ENCODE measurements at places on chromosomes 5 and 9. TPM values are rescaled to one million over a fixed set of nuclear protein-coding genes. Genes with fewer than 3 reads are reported as not detected.

FAM200C gene
- 17.9 TPM for total RNA-seq

PCDHGA11 gene
- total RNA-seq = 0.19 TPM

CDKN2B-AS1 gene
- total RNA-seq = not detected

LHX3 gene
- total RNA-seq = not detected

SPATA24 gene
- 18.7 TPM for total RNA-seq

NPR3 gene
- 0.07 TPM for total RNA-seq

PHF2 gene
- total RNA-seq = 22.2 TPM

NFIL3 gene
- 7.3 TPM for total RNA-seq

GLRX gene
- 63.6 TPM for total RNA-seq

KCTD16 gene
- 0.89 TPM for total RNA-seq

PCDH12 gene
- total RNA-seq = 0.07 TPM

PLAC8L1 gene
- not detected for total RNA-seq

- no peak for DNase-seq
Observed at GRCh38 chr5:33733225-33733624, 158.6 kb downstream of the ADAMTS12 start.

GRCh38 chr5:41794471-41794870 lies 75.8 kb downstream of the OXCT1 start:
- DNase-seq = peak; percentile 76

DNA sequence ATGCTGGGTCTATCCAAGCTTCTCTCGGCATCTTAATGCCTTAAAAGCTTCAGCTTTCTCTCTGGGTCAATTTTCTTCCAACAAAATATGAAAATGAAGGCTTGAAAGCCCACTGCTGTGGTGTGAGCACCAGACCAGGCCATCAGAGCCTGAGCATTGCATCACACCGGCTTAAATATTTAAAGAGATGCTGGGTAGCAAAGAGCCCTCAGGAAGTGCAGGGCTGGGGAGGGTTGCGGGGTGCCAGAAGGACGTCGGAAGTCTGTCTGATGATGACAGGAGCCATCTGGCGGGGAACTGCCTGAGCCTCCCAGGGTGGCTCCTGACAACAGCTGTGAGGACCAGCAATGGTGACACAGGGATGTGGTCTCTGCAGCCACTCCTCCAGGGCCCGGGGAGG lies 185.5 kb downstream of the OLFM1 start:
- no peak for DNase-seq

GRCh38 chr5:135707302-135707701 lies 127.2 kb upstream of the SLC25A48 start:
- no peak for DNase-seq

- DNase-seq = no peak
Observed at GRCh38 chr5:119439140-119439631, 13.1 kb upstream of the HSD17B4 start.

DNA sequence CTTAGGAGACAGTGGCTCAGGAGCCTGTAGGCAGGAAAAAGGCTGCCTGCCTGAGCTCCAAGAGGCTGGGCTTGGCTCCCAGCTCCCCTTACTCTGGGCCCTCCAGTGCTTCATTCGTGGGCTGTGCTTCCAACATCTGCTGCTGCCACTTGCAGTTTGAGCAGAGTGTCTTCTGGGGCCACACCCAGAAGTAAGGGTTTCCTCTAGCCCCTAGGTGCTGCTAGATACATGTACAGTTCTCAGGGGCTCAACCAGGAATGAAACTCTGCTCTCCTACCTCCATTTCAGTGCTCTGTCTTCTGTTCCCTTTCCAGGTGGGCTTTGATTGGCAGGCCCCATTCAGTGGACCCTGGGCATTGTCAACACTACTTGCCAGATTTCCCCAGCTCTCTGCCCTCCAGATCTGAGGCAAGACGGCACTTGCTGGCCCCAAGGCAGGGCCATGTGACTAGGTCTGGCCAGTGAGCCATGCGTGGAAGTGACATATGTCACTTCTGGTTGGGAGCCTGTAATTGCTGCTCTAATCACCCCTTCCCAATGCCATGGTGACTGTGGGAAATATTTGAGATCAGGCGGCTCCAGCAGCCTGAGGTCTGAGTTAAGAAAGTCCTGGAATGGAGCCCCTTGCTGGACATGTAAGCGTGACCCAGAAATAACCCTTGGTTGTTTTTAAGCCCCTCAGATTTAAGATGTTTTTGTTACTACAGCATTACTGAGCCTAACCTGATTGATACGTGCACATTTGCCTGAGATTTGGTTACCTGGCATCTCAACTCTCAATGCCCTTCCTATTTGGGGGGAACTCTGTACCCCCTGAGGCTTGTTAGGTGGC lies 9.4 kb upstream of the BOD1 start:
- no peak for DNase-seq

DNA sequence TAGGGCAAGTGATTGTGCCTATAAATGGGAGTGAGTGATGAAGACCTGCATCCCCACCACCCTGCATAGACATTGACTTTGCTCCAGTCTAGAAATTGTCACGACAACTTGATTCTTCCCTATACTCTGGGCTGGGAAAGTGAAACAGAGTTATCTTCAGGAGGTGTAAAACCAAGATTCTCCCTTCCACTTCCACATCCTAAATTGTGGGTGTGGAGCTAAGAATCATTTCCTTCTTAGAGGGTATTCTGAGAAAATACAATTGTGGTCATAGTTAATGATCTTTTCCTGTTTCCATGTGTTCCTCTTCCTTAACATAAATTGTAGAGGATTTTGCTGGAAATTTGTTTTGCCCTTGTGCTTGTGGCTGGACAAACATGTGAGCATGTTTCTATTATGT lies 96.8 kb upstream of the PJA2 start:
- no peak for DNase-seq

DNA sequence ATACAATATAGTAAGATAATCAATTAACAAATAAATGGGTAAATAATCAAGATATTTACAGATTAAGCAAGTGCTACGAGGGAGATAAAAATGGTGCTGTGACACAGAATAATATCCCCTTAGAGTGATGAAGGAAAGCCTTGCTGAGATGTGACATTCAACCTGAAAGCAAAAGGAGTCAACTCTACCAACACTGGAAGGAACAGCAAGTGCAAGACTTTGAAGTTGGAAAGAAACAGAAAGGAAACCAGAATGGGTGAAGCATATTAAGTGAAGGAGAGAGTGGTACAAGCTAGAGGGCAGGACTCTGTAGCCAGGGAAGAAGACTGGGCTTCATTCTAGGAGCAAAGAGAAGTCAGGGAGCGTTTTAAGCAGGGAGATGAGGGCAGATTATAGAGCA lies 12.2 kb upstream of the MEGF9 start:
- DNase-seq = no peak

GRCh38 chr5:10201223-10201868 lies 48.3 kb downstream of the ATPSCKMT start:
- no peak for DNase-seq

- DNase-seq = no peak
Observed at GRCh38 chr9:137084526-137084925, 2.3 kb upstream of the MAN1B1 start.

GRCh38 chr9:37988041-37988440 lies 81.0 kb downstream of the SHB start:
- DNase-seq = no peak

GRCh38 chr5:457195-457961 lies 14.4 kb downstream of the EXOC3 start:
- DNase-seq = no peak

DNA sequence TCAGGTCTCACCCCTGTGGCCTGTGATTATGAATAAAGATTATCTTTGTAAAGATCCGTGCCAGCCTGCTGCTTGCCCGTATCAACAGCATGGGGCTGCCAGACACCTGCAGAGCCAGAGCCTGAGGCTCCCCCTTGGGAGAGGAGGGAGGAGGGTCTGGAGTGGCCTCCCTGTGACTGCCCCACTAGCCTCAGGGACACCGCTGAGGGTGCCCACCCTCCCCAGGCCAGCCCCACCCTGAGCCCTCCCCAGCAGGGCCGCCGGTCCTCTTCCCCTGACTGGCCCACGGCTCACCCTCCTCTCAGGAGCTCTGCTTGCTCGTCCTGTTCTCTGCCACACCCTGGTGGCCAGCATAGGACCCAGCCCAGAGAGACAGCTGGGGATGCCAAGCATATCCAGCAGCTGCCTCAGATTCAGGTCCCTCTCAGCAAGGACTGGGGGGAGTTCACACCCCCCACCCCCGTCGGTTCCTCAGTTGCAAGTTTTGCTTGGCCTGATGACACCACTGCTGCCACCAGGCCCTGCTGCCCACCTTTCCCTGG lies 1.9 kb downstream of the SSNA1 start:
- DNase-seq = no peak

DNA sequence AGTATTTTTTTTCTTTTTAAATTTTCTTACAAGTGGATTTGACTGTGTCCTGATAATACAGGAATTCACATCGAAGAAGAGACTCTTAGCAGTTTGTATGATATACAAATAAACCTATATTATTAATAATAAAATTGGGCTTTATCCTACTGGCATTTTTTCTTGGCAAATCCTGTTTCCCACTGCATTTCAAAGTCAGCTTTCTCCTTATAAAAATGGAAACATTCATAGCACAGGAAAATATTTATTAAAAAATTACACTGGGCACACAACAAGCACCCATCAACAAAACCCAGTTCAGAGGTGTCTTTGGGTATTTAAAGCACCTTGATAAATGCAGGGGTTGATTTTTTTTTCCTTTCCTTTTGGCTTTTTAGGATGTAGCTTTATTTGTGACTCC lies 200.9 kb downstream of the MEF2C start:
- DNase-seq = no peak

DNA sequence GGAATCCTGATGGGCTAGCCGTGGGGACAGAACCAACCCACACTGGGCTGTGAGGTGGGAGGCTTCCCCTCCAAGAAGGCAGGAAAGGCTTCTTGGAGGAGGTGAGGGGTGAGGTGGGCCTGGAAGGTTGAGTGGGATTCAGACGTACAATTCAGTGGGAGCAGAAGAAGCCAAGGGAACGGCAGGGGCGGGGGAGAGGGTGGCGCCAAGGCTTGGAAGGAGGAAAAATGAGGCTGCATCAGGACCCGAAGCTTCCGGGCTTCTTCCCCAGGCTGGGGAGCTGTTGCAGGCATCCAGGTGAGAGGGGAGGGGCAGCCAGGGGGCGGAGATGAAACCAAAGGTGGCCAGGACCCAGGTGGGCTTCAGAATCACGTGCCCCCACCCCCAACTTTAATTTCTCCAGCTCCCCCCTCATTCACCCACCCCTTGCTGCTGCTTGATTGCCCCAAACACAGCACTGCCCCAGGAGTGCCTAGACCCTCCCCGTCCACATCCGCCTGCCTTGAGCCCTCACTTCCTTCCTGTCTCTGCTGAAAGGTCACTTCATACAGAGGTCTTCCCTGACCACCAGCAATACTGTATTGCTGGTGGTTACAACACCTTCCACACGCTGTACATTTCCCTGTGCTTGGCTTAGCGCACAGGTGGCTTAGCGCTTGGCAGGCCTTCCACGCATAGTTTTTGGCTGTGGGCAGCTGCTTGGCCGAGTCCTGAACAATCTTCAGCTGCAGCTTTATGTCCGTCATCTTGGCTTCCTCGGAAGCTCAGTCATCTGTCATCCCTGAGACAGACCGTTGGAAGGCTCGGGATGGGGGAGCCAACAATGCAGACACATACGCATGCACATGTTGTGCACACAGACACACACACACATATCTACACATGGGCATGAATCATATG lies 193.5 kb downstream of the RGS3 start:
- DNase-seq = no peak

DNA sequence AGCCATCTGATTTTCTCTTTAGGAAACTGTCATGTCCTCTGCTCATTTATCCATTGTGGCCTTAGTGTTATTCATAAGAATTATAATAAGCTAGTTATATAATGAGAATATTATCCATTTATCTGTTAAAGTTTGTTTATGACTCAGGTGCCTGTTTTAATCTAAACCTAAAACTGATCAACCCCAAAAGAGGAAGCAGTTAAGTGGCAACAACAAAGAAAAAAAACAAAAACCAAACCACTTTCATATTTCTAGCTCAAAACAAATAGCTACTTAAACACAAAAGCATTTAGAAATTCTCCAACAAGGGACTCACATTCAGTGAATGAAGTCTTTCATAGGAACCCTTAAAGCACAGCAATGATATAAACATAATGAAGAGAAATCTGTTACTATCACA lies 116.4 kb downstream of the APBA1 start:
- DNase-seq = no peak

DNA sequence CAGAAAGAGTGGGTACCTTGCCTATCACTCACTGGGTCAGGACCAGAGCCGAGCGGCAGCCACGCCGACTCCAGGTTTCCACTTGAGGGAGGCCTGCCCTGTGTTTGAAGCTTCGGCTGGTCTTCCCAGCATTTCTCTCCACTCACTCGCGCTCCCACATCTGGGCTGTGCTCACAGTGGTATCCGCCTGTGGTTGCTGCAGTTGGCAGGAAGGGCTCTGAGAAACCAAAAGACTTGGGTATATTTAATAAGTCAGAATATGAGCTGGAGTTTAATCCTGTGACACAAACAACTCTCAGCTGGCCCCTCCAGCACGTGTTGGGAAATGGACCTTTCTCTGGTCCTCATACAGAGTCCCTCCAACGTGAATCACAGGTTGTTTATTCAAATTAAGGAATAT lies 70.9 kb downstream of the SPRY4 start:
- no peak for DNase-seq

DNA sequence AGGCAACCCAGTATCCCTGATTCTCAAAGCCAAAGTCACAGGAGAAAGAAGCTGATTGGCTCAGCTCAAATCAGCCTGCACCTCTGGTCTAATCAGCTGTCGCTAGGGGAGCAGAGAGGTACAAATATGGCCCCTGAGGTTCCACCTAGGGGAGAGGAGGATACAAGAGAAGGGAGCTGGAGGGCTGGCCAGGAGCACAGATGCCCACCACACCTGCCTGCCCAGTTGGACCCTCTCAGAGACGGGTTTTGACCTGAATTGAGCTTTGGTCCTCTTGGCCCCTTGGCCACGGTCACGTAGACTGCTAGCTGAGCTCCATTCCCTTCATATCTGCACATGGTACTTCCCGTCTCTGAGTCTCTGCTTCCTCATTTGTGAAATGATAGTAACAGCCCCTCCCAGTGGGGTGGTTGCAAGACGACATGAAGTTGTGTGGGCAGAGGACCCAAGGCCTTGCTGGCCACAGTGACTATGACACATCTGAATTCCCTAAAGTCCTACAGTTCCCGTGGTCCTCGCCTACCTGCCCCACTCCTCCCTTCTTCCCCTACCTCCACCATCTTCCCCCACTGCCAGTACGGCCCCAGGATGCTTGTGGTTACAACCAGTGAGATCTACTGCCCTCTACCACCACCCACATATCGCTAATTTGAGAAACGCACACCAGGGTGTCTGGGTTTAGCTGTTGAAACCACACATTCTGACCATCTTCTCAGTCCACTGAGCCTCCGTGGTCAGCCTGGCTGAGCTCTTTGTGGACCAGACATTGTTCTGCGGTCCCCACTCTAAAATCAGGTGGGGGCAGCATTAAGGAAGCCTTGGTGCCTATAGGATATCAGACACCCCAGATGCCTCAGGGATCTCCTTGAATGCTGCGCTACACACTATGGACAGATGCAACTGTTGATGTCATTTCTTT lies 60.3 kb upstream of the NEK6 start:
- DNase-seq = no peak

GRCh38 chr5:135332519-135333150 lies 66.4 kb downstream of the MACROH2A1 start:
- peak; percentile 69 for DNase-seq

- DNase-seq = no peak
Observed at GRCh38 chr9:75023846-75024245, 4.2 kb downstream of the CARNMT1 start.

- peak; percentile 27 for DNase-seq
Observed at GRCh38 chr5:179142434-179143198, 82.4 kb downstream of the ZNF354C start.

GRCh38 chr5:170571281-170571731 lies 67.5 kb downstream of the KCNIP1 start:
- DNase-seq = peak; percentile 86

GRCh38 chr9:86287013-86287412 lies 4.7 kb upstream of the ISCA1 start:
- peak; percentile 11 for DNase-seq

GRCh38 chr5:64575561-64575960 lies 69.7 kb downstream of the RGS7BP start:
- DNase-seq = no peak

Measured in A172 (cell line).